ENCODE measurements at places on chromosomes 4 and X.

DNA sequence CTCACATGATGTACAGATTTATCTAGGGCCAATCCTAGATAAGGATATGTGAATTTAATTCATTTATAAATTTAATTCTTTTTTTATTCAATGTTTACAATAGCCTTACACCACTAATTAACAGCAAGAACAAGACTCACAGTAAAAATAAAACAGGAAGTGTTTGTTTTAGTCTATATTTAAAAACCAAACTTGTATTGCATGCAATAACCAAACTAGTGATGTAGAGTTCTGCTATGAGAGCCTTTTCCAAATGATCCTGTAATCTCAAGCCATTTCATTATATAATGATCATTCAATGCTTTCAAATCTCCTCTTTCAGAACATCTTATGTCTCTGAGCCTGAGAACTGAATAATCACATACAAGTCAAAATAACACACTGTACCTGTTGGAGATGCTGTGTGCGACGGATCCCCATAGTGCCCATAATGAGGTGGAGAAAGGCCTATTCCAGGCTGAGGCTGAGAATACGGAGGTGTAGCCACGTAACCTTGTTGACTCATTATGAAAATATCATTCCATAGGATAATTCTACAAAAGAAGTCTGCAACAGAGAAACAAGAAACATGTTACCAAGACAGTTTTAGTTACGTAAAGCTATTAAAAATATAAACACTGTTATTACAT is 2.6 kb downstream of the SEC24D start:
- DNase-seq = no peak

GRCh38 chrX:108090491-108091263 is 665 bp downstream of the PSMD10 start:
- peak; percentile 2 for DNase-seq

DNA sequence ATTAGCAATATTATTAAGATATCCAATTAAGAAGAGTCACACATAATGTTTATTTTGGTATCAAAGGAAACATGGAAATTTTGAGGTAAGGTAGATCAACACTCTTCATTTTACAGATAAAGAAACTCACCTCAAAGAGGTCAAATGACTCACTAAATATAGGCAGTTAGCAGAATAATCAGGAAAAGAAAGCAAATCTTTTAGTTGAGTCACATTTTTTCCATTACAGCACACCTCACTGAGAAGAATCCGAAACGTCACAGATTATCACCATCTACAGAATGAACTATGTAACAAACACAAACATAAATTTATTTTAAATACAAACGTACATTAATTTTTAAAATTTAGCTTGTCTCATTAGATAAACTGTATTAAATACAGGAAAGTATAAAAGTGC is 70.1 kb downstream of the TMEM47 start:
- DNase-seq = no peak

DNA sequence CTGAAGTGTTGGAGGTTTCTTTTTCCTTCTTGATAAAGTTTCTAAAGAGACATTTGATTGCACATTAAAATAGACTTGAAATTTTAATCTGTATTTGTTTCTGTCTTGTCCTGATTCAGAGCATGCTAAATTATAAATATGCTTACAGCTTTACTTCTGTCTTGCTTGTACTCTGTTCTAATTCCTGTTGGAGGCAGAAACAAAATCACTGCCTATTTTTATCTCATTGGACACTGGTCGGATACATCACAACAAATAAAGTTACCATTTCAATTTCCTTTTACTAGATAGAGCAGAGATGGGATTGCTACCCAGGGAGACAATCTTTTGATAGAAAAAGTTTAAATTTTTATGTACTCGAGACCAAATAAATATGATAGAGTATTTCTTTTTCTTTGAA is 6.9 kb downstream of the ANK2 start:
- DNase-seq = no peak

GRCh38 chr4:5798946-5799345 is 87.9 kb downstream of the EVC start:
- no peak for DNase-seq

- no peak for DNase-seq
Measured at GRCh38 chr4:81504112-81505003, 32.7 kb upstream of the RASGEF1B start.

DNA sequence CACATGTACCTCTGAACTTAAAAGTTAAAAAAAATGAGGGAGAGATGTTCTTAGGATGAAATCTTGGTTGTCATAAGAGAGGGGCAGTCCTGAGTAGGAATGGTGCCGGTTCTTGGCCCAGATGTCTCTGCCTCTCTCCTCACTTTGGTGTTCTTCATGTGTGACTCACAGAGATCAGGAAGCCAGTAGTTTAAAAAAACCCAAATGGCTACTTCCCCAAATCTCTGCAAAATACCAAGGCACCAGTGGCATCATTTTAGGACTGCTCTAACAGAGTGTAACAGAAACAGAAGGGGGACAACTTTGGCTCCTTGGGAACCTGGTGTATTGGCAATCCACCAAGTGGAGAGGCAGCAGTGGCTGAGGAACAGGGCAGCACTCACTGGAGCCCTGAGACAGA is 116.8 kb downstream of the SCD5 start:
- DNase-seq = peak; percentile 43

DNA sequence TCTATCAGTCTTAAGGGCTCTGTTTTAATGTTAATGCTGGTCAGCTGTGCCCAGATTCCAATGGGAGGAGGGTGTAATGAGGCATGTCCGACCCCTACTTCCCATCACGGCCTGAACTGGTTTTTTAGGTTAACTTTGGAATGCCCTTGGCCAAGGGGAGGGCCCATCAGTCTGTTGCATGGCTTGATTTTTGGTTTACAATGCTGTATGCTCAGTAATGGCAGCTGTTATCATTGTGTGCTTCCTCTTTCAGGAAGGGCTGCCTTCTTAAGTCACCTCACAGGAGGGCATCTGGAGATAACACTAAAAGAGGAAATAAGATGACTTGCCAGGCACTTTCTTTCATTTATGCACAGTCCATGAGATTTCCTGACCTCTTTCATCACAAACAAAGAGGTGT is 36.3 kb downstream of the ATXN3L start:
- DNase-seq = no peak

- no peak for DNase-seq
Measured at GRCh38 chr4:133524369-133524768, 375.3 kb downstream of the PCDH10 start.

DNA sequence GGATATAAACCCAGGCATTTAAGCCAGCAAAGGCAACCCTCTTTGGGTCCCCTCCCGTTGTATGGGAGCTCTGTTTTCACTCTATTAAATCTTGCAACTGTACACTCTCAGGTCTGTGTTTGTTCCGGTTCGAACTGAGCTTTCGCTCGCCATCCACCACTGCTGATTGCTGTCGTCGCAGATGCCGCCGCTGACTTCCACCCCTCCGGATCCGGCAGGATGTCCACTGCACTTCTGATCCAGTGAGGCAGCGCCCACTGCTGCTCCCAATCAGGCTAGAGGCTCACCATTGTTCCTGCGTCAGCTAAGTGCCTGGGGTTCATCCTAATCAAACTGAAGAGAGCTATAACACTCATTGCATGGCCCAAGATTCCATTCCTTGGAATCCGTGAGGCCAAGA is 49.2 kb downstream of the ENOPH1 start:
- no peak for DNase-seq

GRCh38 chr4:176320976-176321361 is 1.2 kb downstream of the SPCS3 start:
- DNase-seq = no peak

DNA sequence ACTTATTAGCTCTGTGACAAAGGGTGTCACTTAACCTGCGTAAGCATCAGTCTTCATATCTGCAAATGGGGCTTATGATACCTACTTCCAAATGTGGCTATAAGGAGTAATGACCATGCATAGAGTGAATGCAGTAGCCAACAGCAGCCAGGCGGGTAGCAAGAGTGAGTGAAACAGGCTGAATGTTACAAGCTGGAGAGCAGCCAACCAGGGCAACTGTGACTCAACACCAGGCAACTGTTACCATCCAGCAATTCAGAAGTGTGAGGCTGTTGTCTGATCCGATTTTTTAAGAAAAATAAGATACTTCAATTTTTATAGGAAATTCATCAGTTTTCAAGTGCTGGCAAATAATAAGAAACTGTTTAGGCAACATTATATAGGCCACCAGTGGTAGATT is 270.2 kb upstream of the TAPT1 start:
- no peak for DNase-seq

DNA sequence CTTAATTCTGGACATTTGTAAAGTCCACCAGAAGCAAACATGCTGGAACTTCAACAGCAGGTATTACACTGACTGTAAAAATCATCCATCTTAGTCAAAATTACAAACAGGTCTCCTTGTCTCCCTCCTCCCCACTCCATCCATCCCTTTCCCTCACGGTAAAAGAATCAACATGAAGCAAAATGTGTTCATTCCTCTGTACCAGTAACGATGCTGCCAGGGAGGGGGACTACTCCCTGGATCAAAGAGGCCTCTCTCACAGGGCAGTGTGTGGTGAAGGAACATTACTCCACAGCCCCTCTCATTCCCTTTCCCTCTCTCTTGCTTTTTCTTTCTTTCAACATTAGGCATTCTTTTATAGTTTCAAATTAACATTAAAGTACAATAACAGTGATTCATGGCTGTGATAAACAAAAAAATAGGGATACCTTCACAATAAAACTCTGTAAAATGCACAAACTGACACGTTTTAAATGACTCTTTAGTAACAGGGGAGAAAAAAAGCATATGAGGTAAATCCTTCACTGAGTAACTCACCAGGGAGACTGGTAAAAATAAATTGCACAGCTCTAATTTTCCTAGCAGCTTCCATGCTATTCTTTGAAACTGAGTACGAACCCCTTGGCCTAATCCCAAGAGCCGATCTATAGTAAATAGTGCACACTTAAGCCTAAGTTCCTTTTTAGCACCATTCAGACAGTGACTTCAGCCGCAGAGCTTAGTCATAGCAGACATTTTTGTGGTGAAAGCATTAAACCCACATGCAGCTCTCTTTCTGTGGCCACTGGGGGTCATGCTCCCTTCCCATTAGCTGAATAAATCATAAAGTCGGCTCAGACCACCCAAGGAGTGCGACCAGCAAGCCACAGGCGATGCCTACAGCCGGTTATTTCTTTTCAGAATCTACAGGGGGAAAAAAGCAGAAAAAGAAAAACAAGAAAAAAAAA is 215.6 kb upstream of the GYPA start:
- DNase-seq = no peak

DNA sequence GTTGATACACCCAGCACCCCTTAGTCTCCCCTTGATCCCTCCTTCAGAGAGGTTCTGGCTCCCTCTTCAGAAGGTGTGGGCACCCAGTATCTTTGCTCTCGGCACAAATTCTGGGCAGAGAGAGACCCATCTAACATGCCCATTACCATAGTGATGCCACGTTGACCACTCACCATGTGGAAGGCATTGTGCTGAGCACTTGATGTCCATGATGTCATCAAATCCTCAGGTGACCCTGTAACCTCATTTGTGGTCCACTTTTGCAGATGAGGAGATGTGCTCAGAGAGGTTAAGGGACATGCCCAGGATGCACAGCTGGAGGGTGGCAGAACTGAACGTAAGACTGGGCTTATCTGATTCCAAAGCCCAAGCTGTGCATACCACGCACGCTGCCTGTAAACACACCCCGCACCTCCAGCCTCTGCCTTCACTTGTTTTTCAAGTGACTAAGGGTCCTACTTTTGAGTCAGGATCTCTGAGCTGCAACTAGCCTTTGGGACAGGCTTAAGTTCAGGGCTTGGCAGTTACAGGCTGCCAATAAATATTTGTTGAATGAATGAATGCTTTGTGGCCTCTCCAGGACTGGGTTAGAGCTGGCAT is 55.2 kb downstream of the HTRA3 start:
- no peak for DNase-seq

GRCh38 chr4:53228036-53228435 is 137.8 kb downstream of the SCFD2 start:
- no peak for DNase-seq

DNA sequence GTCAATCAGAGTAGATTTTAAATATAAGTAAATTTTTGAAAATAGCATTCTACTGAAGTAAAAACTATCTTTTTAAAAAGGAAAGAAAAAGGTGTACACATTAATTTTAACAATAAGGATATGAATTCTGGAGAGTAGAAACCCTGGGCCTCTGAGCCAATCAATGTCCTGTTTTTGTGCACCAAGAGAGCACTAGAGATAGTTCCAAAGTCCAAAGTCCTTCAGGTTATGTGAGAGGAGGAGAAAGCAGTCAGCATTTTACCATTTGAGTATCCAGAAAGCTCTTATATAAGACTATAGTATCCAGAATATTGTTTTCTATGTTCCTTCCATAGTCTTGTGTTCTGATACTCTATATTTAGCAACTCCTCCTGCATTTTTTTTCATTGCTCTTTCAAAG is 3.3 kb upstream of the TCEAL8 start:
- DNase-seq = no peak
